ENCODE measurements at places on chromosomes 13 and 19.

GRCh38 chr19:16609511-16610200, 18.3 kb downstream of the MED26 start:
- no peak for DNase-seq

GRCh38 chr13:33677215-33677614, 140.7 kb upstream of the RFC3 start:
- DNase-seq: no peak

GRCh38 chr13:24654741-24655140, 25.5 kb upstream of the ATP12A start:
- DNase-seq: no peak

DNA sequence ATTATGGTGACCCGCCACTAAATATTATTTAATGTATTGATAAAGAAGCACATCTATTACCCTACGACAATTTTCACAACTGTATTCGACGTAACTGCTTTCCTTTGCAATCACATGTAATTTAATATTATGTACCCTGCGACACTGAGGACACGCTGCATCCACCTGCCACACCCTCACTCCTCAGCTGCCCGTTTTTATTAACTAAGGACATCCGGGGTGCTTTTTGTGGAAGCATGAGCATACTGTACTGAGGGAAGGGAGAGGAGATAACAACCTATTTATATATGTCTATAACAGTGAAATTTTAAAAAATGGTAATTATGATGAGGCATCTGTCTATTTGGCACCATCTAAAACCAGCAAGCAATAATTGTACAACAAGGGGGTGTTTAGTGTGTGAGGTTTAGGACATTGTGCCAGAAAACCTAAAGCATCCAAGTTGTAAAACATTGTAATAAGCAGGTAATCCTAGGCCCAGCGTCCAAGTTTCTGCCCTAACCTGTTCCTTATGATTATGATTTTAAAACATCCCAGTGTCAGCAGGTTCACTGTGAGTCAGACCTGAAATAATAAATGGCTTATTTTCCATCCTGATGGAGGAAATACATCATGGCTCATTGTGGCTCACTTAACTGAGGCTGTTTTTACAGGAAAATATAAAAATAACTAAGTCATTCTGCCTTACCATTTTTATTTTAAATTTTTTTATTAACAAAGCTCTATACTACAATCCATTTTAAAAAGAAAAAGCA, 56.3 kb downstream of the FOXO1 start:
- no peak for DNase-seq

- DNase-seq: no peak
Observed at GRCh38 chr19:41599175-41599966, 23.4 kb downstream of the CEACAM21 start.

DNA sequence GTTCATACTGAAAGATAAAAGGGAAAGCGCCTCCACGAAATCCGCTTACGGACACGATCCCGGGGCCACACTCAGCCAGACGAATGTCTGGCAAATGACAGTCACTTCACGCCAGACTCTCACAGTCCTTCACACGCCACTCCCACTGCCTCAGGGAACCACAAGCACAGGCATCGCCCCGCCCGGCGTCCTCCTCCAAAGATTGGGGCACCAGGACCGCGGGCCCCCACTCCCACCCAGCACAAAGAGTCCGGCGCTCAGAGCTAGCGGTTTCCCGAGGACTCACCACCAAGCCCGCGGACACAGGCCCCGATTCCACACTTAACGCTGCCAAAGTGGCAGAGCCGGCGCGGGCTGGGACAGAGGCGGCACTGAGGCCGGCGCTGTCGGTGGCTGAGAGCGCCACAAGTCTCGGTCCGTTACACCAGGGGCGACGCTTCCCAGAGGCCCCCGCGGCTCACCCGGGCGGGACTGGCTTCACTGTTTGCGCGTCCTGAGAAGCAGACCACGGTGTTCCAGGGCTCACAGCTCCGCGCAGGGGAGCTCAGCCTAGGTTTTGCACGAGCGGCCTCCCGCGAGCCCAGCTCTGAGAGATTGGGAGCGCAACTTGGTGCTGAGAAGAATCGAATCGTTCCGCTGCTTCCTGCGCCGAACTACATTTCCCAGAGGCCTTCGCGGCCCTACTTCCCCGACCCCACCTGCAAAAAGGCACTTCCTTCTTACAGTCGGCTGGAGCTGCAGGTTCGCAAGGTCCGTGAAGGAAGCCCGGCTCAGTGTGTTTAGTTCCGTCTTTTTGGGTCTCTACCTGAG, at the start of gene ZNF569:
Gene ZNF569, minus strand, starts transcription at position 647 of the 810 bp plus-strand sequence. CDS start 22,523 bp downstream, outside the sequence.
- DNase-seq: peak; percentile 94

DNA sequence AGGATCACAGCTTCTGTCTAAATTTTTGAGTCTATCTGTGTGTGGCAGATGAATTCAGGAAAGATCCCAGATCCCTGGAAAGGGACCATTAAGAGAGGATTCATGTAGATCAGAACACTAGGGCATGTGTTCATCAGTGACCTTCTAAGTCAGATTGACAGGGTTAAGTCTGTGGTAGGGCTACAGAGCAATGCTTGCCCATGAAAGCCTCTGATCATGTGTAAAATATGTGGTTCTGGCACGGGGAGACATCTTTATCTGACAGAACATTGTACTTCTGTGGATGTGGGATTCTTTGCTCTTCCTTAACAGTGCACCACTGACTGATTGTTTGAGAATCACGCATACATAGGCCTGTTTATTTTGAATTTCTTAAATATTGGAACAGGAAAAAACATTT, 42.9 kb downstream of the ZNF506 start:
- no peak for DNase-seq

DNA sequence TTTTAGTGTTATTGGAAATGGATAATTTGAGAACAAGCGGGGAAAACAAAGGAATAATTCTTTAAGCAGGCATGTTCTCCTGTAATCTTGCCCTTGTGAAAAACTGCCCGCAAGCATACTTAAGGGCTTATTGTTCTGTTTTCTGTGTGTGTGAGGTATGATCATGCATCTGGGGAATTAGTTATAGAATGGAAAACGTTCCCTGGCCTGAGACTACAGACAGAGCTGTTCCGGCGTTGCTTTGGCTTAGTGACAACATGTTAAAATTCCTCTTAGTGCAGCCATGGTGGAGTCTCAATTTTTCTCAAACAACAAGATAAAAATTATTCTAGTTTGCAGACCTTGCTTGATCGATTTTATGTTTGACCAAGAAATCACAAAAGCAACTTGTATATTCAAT, 560.2 kb upstream of the SPRY2 start:
- peak; percentile 87 for DNase-seq

GRCh38 chr19:40743926-40744325, 6.4 kb downstream of the ACTMAP start:
- no peak for DNase-seq

- DNase-seq: no peak
Observed at GRCh38 chr19:38512277-38512676, 78.8 kb downstream of the RYR1 start.

GRCh38 chr13:109985871-109986450, 199.6 kb upstream of the IRS2 start:
- no peak for DNase-seq

DNA sequence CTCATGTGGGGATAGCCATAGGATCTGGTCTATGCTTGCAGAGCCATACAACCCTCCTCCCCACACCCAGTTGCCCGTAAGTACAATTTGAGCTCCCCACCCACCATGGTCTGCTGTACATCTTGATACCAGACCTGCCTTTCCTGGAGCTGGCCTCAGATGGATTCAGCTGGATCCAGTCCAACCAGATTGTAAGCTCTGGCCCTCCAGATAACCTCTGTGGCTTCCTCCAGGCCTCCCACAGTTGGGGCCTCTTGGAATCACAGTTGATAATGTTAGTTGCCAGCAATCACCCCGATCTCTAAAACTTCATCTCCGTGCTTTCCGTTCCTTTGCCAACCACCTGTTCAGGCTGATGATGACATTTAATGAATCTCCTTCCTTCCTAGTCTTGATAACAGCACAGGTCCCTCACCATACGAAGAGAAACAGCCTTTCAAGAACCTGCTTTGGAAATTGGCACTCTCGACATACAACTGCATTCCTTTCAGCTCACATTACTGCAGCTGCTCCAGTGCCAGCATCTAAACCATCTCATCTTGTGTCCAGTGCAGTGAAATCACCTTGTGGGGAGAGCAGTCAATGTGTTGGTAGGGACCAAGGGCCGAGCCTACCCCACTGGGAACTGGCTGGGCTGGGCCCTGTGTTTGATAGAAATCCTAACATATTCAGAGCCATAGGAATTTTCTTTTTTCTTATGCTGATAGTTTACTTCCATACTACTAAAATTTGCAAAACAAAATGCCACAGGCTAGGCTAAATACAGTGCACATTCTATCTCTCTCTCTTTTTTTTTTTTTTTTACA, 15.1 kb upstream of the FOXO1 start:
- DNase-seq: no peak

GRCh38 chr19:32313569-32314265, 31.7 kb upstream of the ZNF507 start:
- no peak for DNase-seq

DNA sequence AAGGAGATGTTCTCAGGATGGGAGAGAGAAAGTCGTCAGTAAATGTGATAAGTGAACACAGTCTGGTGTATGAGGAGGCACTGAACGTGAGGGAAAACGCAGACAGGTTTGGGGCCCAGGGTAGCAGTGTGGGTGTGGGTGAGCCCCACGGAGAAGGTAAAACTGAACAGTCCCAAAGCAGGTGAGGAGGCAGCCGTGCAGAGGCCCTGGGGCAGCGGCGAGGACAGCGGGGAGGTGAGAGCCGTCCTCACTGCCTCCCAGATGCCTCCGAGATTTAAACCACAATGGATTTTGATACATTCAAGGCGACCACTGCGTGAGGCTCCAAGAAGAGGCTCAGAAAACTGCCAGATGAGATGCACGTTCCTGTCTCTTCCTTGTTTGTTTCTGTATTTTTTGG, 14.5 kb upstream of the SHC2 start:
- DNase-seq: no peak

DNA sequence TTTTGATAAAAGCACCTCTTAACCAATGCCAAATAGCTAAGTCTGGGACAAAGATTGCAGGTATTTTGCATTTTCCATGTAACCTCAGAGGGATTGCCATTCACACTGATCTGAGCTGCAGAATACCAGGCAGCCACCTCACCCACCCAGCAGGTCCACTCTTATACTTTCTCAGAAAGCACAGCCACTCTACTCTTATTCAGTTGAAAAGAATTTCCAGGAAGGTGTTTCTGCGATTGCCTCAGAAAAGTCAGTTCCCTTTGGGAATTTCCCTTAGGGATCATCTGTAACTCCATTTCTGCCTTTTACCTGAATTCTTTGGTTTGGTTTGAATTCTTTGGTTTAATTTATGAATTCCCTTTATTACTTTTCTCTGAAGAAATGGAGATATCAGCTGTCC, 904 bp upstream of the ALOX5AP start:
- no peak for DNase-seq

GRCh38 chr13:42049454-42049813, 986 bp downstream of the DGKH start:
- DNase-seq: no peak

GRCh38 chr19:1251330-1252220, 3.2 kb downstream of the MIDN start:
- peak; percentile 69 for DNase-seq

- no peak for DNase-seq
Observed at GRCh38 chr19:41709951-41710645, 1.7 kb downstream of the CEACAM5 start.

- no peak for DNase-seq
Observed at GRCh38 chr19:31286491-31286890, 62.7 kb downstream of the TSHZ3 start.

DNA sequence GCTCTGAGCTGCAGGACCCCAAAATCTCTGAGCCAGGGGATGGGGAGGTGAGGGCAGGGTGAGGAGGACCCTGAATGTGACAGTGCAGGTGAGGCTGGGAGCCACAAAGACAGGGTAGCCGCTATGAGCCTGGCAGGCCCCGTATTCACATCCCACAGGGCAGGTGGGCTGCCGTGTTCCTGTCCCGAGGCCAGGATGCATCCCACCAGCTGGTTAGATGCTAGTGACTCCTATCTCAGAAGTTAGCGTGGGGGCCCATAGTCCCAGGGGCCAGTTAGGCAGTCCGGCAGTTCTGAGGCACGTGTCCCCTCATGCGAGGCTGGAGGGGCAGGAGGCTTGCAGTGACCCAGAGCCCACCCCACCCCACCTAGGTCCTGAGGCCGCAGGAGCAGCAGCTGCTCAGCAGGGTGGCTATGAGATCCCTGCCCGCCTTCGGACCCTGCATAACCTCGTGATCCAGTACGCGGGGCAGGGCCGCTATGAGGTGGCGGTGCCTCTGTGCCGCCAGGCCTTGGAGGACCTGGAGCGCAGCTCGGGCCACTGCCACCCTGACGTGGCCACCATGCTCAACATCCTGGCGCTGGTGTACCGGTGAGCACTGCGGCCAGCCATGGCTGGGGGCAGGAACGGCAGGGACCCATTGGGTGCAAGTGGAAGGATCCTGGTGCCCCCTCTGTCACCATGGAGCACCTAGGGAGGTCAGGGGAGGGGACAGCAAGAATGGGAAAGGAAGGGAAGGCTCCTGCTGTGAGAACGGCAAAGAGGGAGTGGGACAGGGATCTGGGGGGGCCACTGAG, 7.2 kb downstream of the KLC3 start:
- DNase-seq: no peak

- DNase-seq: no peak
Observed at GRCh38 chr19:45591004-45591637, 6.5 kb upstream of the OPA3 start.

DNA sequence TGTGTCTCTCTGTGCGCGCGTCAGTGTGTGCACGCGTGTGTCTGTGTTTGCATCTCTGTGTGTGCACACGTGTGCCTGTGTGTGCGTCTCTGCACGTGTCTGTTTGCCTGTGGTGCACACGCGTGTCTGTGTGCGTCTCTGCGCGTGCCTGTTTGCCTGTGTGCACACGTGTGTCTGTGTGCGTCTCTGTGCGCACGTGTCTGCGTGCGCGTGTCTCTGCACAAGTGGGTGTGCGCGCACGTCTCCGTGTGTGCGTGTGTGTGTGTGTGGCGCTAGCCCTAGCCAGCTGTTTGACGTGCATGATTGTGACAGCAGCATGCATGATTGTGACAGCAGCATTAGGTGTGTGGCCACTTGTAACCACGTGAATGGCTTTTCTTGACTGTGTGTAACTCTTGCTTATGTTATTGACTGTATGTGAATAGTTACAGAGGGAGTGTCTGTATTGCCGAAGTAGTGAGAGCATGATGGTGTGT, 31.1 kb downstream of the ZNF146 start:
- no peak for DNase-seq

DNA sequence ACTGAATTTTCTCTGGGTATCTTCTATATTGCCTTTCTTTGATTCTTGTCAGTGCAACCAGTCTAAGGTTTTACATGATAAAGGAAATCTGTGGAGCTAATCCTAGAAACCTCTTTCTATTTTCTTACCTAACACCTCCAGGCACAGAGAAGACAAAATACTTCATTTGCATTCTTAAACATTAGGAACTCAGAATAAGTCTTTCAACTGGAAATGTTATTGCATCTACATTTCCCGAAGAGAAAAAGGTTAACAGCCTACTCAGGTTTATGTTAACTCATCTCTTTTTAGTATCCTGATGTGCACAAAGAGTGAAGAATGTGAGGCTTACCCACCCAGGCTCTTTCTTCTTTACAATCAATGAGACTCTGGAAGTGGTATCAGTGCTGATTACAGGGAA, 106.7 kb downstream of the PCCA start:
- DNase-seq: no peak
